NCI-H460 (cell line): ENCODE measurements at places on chromosomes 5 and 9. TPM values are rescaled to one million over a fixed set of nuclear protein-coding genes. Genes with fewer than 3 reads are reported as not detected.
A peak's percentile ranks its signal among the peaks of the same experiment; 100 is the strongest.

DNA sequence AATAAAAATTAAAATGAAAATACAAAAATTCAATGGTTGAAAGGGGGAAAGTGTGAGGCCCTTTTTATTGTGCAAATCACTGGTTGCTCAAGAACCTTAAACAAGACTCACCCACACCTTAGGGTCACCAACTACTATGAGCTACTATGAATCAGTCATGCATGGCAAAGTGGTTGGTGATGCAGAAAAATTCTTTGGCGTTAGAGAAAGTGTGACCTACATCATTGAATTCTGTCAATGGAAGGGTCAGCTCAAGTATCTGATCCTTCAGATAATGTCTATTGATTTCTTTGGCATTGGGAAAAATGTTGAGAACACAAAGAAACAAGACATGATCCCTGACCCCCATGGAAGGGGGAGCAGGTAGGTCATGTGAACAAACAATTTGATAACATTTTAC, 149.7 kb upstream of the ADCY2 start:
- no peak for DNase-seq

DNA sequence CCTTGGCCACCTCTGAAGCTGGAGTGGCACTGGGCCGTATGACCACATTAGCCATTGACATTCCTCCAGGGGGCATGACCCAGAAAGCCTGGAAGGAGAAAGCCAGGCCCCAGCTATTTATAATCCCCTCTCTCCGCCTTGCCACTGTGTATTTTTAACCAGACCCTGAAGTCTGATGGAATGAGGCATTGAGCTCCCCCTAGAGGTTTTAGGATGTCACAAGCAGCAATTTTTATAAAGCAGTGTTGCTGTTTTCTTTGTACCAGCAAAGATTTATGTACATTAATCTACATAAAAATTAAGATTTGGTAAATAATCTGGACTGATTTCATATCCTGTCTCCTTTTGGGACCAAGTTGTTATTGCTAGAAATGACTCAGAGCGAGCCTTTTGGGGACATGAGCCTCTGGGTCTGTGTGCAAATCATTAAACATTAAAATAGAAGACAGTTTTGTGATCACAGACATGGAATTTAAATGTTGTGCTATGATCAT, 127.1 kb downstream of the TRIO start:
- DNase-seq = peak; percentile 72

DNA sequence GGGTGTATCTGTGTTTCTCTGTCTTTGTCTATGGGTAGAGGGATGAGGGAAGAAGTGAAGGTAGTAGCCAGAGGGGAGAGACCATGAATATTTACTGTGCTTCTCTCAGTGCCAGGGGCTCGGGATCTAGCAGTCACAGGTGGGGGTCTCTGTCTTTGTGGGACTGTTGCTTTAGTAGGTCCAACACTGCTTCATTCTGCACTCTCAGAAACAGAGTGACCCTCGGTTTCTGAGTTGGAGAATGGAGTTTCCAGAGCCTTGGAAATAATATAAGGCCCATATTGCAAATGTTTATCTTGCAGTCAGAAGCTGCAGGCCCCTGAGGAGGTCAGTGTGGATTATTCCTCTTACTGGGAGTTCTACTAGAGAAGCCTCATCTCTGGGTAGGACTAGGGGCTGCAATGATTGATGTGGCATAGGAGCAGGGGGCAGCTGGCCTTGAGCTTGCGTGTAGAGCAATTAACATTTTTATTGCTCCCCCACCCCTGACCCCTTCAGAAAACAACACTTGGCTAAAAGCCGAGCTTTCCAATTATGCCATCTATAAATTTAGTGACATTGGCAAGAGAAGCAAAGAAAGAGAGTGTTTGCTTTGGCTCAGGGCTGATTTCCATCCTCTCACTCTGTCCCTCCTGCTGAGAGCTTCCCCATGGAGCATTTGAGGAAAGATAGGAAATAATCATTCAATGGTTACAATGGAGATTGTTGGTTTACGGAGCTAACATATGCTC, 55.0 kb upstream of the TRPC7 start:
- no peak for DNase-seq

Gene C7
- total RNA-seq = not detected in 2 replicates

Gene IFNB1
- total RNA-seq = not detected in 2 replicates

Gene FBP2
- not detected in 2 replicates for total RNA-seq

Gene C8G
- 0.92 TPM in 1 of 2 replicates, not detected in the other for total RNA-seq
